ENCODE measurements at places on chromosomes 3 and 15. TPM values are rescaled to one million over a fixed set of nuclear protein-coding genes. Genes with fewer than 3 reads are reported as not detected.

The SLC28A2 gene
- polyA plus RNA-seq = not detected

The GRM2 gene
- 0.09 TPM for polyA plus RNA-seq

The IL5RA gene
- not detected for polyA plus RNA-seq

The SOX14 gene
- not detected for polyA plus RNA-seq

The PML gene
- polyA plus RNA-seq = 10.7 TPM

The IL20RB gene
- 4.0 TPM for polyA plus RNA-seq

The TRH gene
- not detected for polyA plus RNA-seq

The KCNAB1 gene
- polyA plus RNA-seq = not detected

The GP5 gene
- polyA plus RNA-seq = 0.02 TPM

The ATP13A5 gene
- not detected for polyA plus RNA-seq

The SNUPN gene
- polyA plus RNA-seq = 33.9 TPM

The WDR93 gene
- 0.17 TPM for polyA plus RNA-seq

All from BJ (cell line).